CD4-positive, alpha-beta T cell treated with Interleukin-6 at 100 ng/mL for 8 hours (primary cell): ENCODE measurements at places on chromosomes 5 and 9.
A peak's percentile ranks its signal among the peaks of the same experiment; 100 is the strongest.

DNA sequence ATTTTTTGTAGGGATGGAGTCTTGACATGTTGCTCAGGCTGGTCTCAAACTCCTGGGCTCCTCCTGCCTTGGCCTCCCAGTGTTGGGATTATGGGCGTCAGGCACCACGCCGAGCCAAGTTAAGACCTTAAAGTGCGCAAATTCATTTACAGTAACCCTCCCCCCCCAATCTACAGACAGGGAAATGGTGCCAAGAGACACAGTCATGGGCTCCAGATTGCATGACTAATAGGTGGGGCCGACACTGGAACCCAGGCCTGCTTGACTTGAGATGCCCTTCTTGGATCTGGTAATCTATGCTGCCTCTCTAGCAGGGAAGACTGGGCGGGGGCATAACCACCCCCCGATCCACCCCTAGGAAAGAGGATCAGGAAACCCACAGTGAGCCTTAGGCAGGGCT lies 19.5 kb downstream of the TTF1 start:
- DNase-seq, result no peak

- no peak for DNase-seq
These were observed 157.3 kb upstream of the EPB41L4A start for GRCh38 chr5:112576298-112576925.

GRCh38 chr5:67887748-67888161 lies 327.8 kb upstream of the PIK3R1 start:
- no peak for DNase-seq

DNA sequence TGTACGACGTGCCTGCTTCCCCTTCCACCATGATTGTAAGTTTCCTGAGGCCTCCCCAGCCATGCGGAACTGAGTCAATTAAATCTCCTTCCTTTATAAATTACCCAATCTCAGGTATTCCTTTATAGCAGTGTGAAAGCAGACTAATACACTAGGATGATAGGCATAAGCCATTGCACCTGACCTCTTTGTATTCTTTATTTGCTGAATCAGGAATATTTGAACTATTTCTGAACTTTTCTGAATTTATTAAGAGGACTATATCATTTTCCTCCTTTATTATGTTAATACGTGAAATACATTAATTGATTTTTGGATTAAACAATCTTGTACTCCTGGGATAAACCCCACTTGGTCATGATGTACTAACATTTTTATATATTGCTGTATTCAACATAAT lies 28.2 kb upstream of the NR4A3 start:
- DNase-seq, result no peak

DNA sequence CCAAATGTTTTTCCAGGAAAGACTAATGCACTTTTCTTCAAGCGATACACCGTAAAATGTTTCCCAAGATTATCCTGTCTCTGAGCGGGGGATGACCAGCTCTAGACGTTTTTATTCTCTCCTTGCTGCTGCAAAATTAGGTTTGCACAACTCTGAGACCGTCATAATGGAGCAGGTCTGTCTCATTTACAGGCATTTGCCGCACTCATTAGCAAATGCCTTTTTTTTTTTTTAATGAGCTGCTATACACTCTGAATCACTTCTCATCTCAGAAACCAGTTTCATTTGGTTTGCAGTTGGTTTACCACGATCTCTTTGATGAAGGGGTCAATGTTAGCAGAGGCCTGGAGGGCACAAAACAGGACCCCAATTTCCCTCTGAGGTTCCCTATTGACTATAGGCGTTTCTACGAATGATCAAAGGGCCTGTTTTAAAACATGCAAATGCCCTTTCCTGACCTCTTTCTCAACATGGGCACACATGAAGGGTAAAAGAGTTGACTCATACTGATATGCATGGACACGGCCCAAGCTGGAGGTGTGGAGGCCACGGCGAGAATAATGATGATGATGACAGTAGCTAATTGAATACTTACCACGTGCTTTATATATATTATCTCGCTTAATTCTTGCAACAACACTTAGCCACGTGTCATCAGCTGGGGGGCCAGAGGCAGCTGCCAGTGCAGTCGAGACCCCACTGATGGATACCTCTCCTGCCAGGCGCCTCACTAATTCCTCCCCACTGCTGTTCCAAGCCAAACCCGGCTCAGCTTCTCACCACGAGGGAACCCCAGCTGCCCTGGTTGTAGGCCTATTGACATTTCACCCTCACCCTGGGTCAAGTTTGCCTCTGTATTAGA lies 89.9 kb upstream of the PTCH1 start:
- DNase-seq, result no peak

DNA sequence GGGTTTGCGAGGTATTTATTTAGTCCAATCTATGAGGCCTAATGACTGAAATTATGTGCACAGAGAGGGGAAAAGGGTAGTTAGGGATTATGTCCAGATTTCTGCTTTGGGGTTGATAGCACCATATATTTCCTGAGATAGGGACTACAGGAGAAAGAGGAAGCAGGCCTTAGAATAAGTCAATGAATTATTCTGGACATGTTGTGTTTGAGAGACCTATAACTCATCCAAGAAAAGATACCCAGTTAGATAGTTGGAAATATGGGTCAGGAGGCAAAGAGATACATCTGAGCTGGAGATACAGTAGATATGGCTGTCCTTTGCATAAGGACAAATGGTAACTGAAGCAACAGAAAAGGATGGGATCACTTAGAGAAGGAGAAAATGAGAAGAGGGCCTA lies 53.1 kb downstream of the NR3C1 start:
- DNase-seq, result no peak

GRCh38 chr9:128528445-128529160 lies 23.8 kb upstream of the SPTAN1 start:
- no peak for DNase-seq

DNA sequence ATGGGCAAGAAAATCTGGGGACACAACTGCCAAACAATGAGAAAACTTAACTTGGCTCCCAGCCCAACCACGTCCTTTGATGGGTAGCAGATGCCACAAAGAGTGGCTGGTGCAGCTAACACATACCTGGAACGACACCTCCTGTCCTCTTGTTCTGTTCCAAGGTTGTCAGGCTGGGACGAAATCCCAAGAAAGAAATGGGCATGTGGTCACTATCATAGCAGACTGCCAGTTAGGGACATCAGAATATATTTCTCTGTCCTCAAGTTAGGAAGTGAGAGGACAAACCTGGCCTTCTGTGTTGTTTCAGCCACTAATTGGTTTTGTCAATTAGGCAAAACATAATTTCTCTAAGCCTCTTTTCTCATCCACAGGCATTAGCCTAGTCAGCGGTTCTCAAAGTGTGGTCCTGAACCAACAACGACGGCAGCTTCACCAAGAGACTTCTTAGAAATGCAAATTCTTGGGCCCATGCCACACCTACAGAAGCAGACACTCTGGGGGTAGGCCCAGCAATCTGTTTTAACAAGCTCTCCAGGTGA lies 63.4 kb downstream of the RAPGEF1 start:
- peak; percentile 61 for DNase-seq

GRCh38 chr9:11319538-11319937 lies 706.7 kb upstream of the PTPRD start:
- no peak for DNase-seq

- DNase-seq, result no peak
These were observed 3.2 kb upstream of the TNC start for GRCh38 chr9:115121181-115121580.

- DNase-seq, result no peak
These were observed 85.3 kb downstream of the MVB12B start for GRCh38 chr9:126411948-126412284.

DNA sequence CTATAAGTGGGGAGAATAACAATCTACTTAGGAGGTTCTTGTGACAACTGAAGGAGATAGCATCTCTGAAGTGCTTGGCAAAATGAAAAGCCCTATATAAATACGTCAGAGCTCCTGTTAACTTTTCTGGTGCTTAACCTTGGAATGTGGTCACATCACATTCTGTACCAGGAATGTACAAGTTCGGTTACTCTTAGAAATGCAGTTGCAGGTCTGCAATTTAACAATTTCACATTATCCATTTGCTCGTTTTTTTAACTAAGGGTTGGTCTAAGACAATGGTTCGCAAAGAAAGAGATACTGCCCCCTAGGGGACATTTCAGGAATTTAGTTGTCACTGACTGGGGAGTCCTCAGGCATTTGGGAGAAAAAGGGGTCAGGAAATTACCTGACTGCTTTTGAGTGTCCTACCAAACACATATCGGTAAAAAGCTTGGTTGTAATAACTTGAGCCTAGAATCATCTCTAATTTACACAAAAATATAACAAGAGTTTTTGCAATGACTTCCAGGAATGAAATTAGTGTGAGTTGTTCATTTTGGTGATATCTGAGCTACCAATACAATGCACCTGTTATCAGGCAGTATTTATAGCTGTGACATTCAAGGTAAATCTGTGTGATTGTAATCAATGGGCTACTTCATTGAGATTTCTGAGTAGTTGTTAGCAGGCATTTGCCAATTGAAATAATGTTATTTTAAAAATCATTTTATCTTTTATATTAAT lies 5.4 kb upstream of the HBEGF start:
- DNase-seq, result peak; percentile 80

GRCh38 chr9:22214021-22214420 lies 204.9 kb upstream of the CDKN2B start:
- no peak for DNase-seq

- DNase-seq, result peak; percentile 3
These were observed 909 bp downstream of the AFF4 start for GRCh38 chr5:132962429-132963021.

- DNase-seq, result peak; percentile 62
These were observed 14.0 kb downstream of the MAP3K1 start for GRCh38 chr5:56829137-56829908.

- DNase-seq, result no peak
These were observed 162.5 kb downstream of the COL23A1 start for GRCh38 chr5:178427576-178428197.

DNA sequence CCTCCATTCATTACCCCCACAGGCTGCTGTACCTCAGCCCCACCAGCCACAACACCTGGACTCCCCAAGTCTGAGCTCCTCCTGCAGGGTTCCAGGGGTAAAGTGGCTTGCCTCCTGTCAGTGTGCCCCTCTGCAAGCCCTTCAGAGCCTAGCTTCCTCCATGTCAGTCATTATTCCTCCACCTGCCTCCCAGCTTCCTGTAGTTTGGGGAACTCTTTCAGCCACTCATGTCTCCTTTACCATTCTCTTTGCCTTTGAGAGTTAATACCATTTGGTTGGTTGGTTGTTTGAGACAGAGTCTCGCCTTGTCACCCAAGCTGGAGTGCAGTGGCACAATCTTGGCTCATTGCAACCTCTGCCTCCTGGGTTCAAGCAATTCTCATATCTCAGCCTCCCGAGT lies 36.2 kb downstream of the IRF1 start:
- no peak for DNase-seq

DNA sequence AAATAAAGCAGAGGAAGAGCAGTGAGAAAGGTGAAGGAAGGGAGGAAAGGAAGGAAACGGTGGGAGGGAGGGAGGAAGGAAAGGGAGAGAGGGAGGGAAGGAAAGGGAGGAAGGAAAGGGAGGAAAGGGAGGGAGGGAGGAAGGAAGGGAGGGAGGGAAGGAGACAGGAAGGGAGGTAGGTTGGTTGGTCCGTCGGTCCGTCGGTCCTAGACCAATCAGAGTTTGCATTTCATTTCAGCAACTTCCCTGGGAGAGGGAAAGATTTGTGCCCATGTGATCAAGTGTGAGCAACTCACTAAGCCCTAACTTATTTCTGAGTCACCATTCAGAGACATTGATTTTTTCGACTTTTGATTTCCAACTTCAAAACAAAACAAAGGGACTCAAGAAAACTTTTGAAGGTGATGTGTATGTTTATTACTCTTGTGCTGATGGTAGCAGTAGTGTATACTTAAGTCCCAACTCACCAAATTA lies 18.8 kb downstream of the NANS start:
- peak; percentile 33 for DNase-seq

DNA sequence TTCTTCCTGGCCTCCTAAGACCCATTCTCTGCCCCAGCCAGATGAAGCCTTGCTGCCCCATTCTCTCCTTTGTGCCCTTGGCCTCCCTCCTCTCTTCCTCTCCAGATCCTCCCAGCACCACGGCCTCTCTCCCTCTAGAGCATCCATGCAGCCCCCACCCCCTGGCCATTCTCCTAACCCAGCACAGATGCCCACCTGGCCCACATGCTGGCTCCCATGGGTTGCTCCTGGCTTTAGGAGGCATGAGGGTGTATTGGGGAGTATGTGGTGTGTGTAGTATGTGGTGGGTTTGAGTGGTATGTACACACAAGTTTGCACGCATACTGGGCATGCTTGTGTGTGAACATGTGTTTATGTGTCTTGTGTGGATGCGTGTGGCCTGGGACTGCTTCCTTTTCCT lies 47.1 kb downstream of the FOXI1 start:
- DNase-seq, result no peak

GRCh38 chr9:7145361-7146069 lies 387.7 kb downstream of the KDM4C start:
- no peak for DNase-seq

DNA sequence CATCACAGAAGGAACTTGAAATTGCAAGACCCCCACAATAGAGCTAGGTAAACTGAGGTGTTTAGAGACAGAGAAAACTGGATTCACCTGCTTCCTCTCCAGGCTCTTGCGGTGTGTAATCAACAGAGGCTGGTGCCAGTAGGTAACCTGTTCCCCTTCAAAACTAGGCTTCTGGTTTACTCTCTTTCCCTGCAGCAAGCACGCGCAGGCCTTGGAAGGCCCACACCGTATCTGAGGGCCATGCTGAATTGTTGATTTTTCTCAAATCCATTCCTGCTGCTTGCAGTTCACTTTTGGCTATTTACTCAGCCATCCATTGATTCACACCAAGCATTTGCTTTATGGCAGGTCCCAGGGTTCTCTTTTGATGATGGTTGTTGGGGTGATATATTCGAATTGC lies 667 bp upstream of the FRRS1L start:
- DNase-seq, result no peak

DNA sequence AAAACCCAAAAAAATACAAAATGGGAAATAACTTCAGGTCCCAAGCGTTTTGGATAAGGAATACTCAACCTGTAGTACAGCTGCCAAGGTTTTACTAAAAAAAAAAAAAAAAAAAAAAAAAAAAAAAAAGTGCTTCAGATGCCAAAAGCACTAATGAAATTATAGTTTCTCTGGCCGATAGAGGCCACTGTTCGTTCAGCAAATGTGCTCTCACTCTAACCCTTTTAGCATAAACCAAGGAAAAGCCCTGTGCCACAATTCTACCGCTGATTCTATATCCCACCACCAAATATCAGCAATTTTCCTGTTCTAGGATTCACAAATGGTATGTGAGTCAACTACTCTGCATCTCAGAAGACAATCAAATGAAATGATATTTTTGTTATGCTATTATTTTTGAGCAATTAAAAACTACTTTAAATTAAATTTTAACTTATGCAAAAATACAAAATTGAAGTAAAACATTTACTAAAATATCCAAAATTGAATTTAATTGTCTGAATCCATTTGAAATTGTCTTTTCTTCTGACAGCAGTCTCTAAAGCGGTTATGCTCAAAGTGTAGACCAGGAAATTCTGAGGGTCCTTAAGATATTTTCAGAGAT lies 79.8 kb downstream of the RICTOR start:
- peak; percentile 36 for DNase-seq
